Activated CD4-positive, alpha-beta memory T cell treated with anti-CD3 and anti-CD28 coated beads for 36 hours (primary cell): ENCODE measurements at places on chromosomes 12 and 14.

GRCh38 chr14:45201905-45202304 lies 51.1 kb downstream of the MIS18BP1 start:
- peak; percentile 43 for DNase-seq

- peak; percentile 23 for DNase-seq
Observed at GRCh38 chr12:124750787-124751471, 112.7 kb downstream of the SCARB1 start.

- no peak for DNase-seq
Observed at GRCh38 chr14:54362089-54362504, 34.7 kb upstream of the CDKN3 start.

DNA sequence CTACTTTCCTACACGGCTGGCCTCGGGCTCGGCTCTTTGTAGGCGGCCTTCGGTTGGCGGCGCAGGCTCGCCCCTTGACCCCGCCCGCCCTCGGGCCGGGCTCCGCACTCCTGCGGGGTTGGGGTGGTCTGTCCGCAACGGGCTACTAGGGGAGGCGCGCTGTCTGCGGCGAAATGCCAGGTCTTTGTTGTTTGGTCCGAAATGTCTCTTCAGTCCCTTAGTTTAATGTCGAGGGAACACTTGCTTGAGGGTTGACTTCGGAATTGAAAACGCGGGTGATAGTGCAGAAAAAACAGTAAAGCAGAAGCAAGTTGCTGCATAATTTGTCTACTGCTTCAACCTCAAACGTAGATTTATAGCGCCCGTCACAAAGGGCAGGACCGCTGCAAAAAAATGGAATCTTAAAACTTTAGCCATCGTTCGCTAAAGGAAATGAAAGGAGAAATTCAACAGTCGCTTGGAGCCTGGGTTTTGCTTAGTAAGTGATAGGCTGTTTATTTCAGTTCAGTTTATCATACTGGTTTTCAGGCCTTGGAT lies 390 bp downstream of the JKAMP start:
- DNase-seq: no peak

DNA sequence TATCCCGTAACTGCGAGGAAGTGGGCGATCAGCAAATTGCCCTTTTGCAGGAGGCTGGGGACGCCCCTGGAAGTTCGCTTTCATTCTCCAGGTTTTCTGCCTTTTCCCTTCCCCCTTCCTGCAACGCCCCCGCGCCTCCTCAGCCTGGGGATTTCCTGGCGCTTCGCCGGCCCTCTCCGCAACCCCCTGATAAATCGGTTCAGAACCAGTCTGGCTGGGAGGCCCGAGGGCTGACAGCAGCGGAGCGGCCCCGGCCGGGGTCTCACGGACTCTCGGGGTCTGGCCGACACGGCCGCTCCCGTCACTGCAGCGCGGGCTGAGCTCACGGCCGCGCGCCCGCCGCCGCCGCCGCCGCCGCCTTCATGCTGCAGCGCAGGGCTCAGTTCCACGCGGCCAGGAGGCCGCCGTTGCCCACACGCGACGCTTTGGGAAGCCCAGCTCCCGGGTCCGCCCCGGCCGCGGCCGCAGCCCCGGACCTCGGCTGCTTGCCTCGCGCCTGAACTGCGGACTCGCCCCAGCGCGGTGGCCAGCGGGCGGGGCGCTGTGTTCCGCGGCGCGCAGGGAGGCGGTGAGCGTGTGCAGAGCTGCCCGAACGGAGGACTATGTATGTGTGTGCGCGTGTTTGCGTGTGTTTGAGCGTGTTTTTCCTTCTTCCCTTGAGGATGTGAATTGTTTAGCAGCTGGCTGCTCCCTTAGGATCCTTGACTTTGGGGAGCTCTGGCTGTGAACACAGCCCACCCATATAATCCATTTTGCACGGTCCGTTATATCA lies at the start of gene LRFN5:
Gene LRFN5 (plus strand): TSS at position 345 of the 772 bp plus-strand sequence.
- DNase-seq: peak; percentile 22

DNA sequence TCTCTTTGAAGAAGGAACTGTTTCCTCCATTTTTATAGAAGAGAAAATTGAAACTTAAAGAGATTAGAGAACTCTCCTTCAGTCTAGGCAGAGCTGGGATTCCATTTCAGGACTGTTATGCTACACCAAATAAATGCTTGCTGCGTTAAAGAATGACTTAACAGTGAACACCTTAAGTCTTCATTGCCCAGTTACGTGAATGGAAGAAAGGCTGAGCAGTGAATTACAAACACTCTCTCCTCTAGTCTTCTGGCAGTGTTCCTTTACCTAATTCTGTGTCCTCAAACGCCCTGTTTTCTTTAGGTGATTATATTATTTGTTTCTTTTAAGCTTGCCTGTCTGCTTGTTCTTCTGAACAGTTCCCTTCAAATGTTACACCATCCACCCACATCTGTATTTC lies 59.7 kb downstream of the RCOR1 start:
- DNase-seq: no peak

GRCh38 chr12:65822732-65823512 lies 1.4 kb upstream of the HMGA2 start:
- peak; percentile 8 for DNase-seq

DNA sequence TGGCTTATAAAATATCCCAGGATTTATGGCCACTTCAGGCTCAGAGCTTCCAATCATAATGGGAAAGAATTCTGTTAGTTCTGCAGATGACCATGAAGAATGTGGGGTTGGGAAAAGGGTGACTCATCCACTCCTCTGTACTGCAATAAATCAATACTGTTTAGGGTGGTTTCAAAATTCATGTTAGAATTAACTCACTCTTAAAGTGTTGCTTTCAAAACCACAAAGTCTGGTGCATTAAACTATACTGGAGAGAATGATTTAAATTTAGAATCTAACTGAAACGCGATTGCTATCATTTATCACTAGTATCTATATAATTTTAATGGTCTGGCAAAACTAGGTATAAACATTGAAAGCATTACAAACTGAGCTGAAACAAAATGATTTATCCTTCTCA lies 798 bp downstream of the CCDC198 start:
- no peak for DNase-seq

- peak; percentile 61 for DNase-seq
Observed at GRCh38 chr12:53208877-53209463, 1.9 kb upstream of the ITGB7 start.
